NCI-H1105 (cell line): ENCODE measurements at places on chromosomes 13 and 19.

DNA sequence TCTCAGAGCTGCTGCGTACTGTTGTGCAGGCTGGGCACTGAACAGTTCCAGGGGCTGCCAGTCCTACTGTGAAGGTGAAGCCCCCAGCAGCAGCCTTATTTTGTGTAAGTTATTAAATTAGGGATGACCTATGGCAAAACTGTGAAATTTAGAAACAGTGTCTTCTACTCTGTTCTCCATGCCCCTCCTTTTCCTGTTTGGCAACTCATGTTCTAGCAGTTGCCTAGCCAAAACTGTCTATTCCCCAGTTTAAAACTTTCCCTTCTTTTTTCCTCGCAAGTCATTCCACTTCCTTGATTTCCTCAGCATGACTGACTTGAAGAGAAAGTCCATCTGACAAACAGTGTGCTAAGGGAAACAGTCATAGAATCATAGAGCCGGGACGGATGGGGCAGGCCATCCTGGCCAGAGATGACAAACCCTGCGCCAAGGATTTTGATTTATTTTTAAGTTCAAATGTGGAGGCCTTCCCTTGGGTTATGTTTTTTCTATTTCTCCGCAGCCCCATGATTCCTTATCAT is 78.1 kb upstream of the OLFM4 start:
- no peak for DNase-seq

DNA sequence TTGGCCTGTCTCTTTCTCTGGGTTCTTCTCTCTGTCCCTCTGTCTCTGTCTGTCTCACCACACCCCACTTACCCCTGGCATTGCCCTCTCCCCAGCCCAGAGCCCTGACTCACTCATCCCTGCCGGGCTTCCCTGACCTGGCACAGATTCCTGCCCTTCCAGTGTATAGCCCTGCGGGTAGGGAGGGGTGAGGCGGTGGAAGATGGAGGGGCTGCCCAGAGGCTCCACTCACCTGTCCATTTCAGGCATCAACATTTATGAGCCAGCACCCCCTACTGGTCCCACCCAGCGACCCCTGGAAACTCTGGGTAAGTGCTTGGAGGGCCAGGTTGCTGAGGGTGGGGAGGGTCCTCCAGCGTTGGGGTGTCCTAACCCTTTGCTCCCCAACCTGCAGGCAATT is 1.0 kb downstream of the NCCRP1 start:
- DNase-seq = no peak

DNA sequence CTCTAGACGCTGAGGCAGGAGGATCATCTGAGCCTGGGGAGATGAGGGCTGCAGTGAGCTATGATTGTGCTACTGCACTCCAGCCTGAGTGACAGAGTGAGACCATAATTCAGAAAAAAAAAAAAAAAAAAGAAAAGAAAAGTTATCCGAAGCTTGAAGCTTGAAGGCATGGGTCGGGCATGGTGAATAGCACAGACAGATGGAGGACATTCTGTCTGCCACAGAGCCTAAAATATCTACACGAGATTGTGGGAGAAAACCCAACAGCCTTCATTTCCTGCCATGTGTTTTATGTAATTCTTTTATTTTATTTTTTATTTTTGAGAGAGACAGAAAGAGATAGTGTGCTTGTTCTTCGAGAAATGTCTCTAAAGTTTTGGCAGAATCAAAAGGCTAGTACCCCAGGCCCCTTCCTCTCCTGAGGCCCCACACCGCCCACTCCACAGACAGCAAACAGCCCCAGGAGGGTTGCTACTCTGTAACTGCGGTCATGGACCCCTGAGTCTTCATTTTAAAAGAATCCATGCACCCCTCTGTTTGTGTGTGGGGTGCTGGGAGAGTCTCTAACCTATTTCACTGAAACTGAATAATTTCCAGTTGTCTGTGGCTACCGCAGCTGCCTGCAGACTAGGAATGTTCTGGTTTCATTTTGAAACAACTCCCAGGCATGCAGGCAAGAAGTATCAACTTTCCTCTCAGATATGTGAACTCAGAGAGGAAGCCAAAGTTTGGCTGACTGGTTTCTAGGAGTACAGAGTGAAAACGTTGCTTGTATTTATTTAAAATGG is 38.4 kb upstream of the RCBTB2 start:
- no peak for DNase-seq

GRCh38 chr19:2064788-2065524 is 13.9 kb upstream of the MKNK2 start:
- no peak for DNase-seq

DNA sequence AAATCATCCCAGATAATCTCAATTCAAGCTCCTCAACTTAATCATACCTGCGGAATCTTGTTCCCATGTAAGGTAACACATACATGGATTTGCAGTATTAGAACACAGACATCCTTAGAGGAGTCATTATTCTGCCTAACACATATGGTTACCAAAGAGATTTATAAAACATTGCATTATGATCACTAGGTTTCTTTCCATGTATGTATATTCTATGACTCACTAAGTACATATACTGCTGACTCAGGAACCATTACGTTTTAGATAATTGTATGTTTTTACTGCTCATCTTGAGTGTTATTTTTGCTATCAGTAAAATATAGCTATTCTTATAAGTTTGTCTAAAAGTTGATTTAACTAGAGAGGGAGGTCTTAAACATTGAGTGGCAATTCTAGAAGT is 182.9 kb downstream of the SLITRK6 start:
- DNase-seq = no peak

- no peak for DNase-seq
Measured at GRCh38 chr13:28636069-28636468, 22.9 kb upstream of the POMP start.
